NCI-H345 (cell line): ENCODE measurements at places on chromosomes 12 and 14.

DNA sequence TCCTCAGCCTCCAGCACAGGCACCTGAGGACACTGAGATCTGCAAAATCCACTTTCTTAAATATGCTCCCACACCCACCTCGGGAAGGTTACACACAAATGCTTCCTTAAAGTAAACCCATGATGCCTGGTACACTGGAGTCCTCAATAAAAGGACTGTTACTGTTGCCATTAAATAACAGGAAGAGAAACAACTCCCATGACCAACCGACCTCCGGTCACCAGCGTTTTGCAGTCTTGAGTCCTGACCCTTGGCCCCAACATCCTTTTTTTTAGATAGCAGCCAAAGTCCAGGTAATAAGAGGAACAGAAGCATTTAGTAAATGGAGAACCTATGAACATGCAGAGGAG, 42.4 kb downstream of the ITPK1 start:
- DNase-seq, result no peak

GRCh38 chr14:101855958-101856357, 94.4 kb downstream of the PPP2R5C start:
- peak; percentile 9 for DNase-seq

DNA sequence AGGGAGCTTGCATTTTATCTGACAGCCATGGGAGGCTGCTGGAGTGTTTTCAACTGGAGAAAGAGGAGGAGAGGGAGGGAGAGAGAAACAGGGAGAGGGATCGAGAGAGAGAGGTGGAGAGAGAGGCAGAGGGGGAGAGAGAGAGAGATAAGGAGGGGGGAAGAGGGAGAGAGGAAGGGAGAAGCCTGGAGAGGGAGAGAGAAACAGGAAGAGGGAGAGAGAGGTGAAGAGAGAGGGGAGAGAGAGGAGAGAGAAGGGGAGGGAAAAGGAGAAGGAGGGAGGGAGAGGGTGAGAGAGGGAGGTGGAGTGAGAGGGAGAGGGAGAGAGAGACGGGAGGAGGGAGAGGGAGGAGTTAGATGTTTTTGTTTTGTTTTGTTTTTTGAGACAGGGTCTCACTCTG, 45.6 kb downstream of the DNAH10 start:
- DNase-seq, result no peak

- no peak for DNase-seq
These were observed 42.3 kb downstream of the BCL11B start for GRCh38 chr14:99229654-99230207.

GRCh38 chr12:53585448-53586125, 40.6 kb downstream of the ATF7 start:
- DNase-seq, result no peak

GRCh38 chr12:99281277-99281676, 366.3 kb upstream of the GARIN6 start:
- no peak for DNase-seq

- no peak for DNase-seq
These were observed 148.6 kb upstream of the SLC38A2 start for GRCh38 chr12:46521145-46521544.

GRCh38 chr14:96204151-96205058, at the start of gene BDKRB2:
Gene BDKRB2 (plus strand): TSS chr14:96204839. CDS start chr14:96237108, 32,269 bp downstream.
- peak; percentile 89 for DNase-seq

GRCh38 chr12:76643438-76643837, 83.9 kb upstream of the OSBPL8 start:
- DNase-seq, result no peak

GRCh38 chr14:36818794-36819384, 157.2 kb downstream of the PAX9 start:
- no peak for DNase-seq

DNA sequence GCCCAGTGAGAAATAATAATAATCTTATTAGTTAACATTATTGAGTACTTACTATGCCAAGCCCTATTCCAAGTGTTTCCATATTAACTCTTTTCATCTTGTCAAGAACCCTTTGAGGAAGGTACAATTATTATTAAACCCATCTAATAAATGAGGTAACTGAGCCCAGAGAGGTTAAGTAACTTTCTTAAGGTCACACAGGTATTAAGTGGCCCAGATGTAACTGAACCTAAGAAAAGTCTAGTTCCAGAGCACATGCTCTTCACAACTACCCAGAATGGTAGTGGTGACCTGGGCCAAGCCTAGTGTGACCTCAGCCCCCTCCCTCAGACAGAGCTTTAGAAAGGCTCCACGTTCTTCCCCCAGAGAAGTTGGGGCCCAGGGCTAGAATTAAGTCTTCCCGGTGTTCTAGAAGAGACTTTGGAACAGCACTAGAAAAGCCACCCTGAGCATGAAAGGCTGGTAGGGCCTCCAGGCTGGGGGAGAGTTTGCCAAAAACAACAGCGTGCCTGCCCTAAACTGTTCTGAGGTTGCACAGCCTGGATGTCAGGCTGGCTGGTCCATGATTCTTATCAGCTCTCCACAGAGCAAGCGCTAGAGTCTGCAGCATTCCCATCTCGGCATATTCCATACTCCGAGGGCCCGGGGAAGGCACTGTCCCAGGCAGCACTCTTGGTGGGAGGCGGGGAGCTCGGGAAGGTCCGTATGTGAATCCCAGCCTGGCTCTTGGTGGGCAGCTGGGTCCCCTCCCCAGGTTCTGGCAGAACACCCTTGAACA, 41.3 kb upstream of the CTDSP2 start:
- peak; percentile 42 for DNase-seq

GRCh38 chr12:39533951-39534350, 85.7 kb downstream of the ABCD2 start:
- DNase-seq, result no peak

- no peak for DNase-seq
These were observed 11.0 kb downstream of the ZFC3H1 start for GRCh38 chr12:71652656-71653055.

DNA sequence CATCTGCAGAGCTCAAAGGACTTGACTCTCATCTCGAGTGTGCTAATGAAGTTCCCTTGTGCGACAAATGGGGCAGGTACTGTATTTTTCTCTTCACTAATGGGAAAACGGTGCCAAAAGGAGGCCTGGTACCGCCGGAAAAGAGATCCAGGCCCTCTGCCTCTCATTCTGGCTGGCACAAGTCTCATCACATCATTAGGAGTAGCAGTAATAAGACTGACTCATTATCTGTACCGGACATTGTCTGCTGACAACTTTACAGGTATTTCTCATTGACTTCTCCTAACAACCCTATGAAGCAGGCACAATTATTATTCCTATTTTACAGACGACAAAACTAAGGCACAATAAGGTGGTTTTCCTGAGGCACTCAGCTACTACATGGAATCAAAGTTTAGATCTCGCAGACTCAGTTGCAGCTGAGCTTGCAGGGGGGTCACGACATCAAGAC, 668 bp downstream of the APPL2 start:
- DNase-seq, result peak; percentile 56

DNA sequence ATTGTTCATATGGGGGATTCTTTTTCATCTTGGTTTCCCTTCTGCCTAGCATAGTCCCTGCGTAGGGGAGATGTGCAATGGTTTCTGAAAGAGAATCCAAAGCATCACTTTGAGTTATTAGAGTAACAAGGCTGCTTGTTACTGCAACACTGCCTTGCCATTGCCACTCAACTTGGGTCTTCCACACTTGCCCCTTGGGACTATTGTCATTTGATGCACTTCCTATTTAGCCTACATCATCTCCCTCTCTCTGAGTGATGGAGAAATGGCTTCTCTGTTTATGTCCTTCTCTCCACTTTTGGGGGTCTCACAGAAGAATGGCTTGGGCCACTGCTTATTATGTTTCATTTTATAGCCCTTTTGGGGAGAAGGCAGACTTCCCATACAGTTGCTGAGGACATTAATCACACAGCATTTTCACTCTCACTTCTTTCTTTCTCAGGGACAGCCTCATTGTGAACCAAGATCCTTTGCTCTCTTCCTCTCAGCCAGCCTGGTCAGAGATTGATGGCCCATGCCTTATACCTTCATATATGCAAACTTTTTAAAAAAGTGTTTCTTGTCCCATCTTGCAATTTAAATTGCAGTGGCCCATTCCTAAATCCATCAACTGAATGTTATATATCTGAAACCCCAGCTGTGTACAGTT, 50.8 kb upstream of the POC1B start:
- DNase-seq, result no peak

GRCh38 chr12:112937741-112938719, at the start of gene OAS3:
Gene OAS3 (plus strand): TSS chr12:112938474. CDS start chr12:112938531, 57 bp downstream.
- DNase-seq, result peak; percentile 59

DNA sequence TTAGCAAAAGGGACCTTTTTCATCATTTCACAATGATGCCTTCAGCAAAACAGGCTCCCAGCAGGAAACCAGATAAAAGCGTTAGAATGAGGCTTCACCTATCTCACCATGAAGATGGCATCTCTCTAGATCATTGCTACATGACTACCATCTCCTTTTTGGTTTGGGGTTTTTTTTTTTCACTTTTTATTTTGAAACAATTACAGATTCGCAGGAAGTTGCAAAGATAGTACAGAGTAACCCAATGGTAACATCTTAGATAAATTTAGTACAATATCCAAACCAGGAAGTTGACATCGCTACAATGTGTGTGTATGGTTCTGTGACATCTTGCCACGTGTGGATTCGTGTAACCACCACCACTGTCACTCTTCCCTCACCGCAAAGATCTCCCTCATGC, 22.3 kb upstream of the PWP1 start:
- no peak for DNase-seq

GRCh38 chr12:62191491-62192179, 68.6 kb upstream of the USP15 start:
- no peak for DNase-seq

GRCh38 chr12:46450279-46450748, 77.7 kb upstream of the SLC38A2 start:
- no peak for DNase-seq

DNA sequence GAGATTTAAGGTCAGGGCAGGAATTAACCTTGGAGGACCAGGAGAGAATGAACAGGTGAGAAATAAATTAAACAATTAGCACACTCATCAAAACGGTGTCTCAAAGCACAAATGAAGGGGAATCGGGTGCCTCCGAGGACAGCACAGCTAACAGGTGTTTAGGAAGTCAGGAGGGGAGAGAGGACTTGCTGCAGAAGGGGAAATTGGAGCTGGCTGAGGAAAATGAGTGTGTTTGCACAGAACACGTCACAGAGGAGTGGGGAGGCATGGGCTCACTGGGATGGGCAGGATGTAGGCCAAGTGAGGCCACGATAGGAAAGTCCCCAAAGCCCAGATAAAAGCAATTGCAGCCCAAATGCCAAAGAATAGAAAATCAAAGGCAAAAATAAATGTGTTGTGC, 121.7 kb downstream of the ZNF664 start:
- DNase-seq, result no peak

- no peak for DNase-seq
These were observed 455.5 kb downstream of the RGS6 start for GRCh38 chr14:72387726-72388125.

DNA sequence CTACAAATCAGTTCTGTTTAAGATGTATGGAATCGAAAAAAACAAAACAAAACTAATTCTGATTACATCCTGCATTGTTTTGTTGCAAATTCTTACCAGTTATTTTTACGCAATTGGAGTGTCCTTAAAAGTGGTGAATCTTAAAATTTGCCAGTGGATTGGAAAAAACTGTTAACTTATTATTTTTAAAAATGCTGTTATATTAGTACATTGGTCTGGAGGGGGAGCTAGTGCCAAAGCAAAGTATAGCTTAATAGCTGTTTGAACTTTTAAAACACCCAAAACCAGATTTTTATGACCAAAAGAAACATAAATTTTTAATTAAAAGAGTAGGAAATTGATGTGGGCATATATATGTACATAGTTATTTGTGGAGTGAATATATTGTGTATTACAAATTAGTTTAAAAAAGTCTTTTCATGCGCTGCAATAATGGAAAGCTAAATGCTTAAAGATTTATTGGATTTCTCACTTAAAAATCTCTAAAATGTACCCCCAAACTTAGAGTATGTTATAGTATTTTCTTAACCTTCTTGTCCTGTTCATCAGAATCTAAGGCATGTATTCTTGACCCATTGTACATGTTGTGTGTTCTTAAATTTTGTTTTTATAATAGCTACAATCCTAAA, 2.5 kb downstream of the FUT8 start:
- peak; percentile 14 for DNase-seq

DNA sequence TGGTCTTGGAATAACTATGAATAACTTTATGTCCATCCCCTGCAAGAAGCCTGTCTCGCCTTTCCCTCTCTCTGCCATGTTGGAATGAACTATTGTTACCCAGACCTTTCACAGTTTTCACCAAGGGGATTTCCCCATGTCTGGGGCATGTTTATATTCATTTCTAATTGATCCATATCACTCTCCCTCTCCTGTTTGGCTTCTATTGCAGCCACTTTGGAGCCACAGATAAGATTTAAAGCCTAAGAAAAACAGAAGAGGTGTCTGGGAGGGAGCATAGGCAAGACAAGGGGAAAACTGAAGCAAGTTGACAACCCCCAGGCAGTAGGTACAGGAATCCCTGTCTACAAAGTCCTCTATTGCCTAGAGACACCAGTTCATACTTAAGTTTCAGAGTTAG, 41.0 kb upstream of the FOXJ2 start:
- no peak for DNase-seq

DNA sequence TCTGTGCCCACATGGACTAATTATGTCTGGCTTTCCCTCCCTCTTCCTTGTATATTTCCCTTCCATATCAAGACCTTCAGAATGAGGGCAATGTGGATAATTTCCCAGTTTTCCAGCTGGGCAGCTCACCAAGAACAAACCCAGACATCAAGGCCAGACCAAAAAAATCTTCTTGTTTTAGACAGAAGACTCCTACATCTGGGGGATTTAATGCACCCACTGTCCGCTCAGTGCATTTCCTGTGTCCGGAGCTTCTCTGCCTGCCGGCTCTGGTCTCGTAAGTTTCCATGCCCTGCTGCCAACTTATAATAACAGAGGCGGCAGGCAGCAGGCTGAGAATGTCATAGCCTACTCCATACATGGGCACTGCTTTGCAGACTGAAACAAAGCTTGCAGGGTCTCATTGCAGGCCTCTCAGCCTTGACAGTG, 207.2 kb upstream of the BCL2L14 start:
- DNase-seq, result no peak

DNA sequence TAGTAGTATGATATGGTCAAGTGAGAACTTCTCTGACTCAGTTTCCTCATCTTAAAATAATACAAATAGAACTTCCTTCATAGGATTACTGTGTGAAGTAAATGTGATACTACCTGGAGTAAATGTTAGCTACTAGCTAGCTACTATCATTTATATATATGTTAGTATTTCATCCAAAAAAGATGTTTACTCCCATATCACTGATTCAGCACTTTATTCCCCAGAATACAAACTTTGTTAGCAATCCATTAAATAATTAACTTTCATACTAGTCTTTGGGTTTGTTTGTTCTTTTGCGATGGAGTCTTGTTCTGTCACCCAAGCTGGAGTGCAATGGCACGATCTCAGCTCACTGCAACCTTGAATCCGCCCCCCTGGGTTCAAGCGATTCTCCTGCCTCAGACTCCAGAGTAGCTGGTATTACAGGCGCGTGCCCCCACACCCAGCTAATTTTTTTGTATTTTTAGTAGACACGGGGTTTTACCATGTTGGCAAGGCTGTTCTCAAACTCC, 8.4 kb downstream of the SBNO1 start:
- no peak for DNase-seq

- peak; percentile 48 for DNase-seq
These were observed 4.4 kb downstream of the CACNA1C start for GRCh38 chr12:2057041-2057794.
